Activated CD4-positive, CD25-positive, alpha-beta regulatory T cell (primary cell): ENCODE measurements at places on chromosomes 12 and 14.

DNA sequence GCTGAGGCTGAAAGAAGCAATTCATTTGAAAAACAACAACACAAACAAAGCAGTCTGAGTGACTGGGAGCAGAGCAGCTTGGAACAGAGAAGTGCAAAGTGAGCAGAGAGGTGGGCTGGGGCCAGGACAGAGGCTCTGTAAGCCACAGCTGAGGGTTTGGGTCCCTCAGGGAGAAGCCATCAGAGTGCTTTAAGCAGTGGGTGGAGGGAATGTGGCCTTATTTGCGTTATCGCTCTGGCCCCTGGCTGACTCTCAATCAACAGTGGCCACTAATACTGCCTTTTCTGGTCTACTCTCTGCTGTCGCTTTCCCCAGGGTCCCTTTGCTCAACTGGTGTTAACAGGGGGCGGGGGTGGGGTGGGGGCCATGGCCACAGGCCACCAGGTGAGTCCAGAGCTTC lies 44.2 kb downstream of the IRF2BPL start:
- no peak for DNase-seq

DNA sequence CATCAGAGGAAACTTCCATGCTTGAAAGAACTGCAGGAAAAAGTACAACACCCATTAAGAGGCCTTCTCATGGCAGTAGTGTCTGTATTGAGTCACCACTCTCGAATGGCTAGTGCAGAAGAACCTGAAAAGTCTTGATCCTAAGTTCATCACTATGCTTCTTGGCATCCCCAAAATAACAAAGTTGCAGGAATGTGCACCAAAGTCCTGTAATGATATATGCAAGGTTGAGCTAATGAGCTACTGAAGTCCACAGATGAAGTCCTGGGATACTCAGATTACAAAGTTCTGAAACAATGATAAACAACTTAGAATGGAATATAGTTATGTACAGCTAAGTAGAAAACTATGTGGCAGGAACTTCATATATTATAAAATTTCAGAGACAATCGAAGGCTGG lies 545.4 kb downstream of the FOXG1 start:
- DNase-seq = no peak

GRCh38 chr14:64234877-64235651 lies 59.1 kb downstream of the ESR2 start:
- DNase-seq = no peak

DNA sequence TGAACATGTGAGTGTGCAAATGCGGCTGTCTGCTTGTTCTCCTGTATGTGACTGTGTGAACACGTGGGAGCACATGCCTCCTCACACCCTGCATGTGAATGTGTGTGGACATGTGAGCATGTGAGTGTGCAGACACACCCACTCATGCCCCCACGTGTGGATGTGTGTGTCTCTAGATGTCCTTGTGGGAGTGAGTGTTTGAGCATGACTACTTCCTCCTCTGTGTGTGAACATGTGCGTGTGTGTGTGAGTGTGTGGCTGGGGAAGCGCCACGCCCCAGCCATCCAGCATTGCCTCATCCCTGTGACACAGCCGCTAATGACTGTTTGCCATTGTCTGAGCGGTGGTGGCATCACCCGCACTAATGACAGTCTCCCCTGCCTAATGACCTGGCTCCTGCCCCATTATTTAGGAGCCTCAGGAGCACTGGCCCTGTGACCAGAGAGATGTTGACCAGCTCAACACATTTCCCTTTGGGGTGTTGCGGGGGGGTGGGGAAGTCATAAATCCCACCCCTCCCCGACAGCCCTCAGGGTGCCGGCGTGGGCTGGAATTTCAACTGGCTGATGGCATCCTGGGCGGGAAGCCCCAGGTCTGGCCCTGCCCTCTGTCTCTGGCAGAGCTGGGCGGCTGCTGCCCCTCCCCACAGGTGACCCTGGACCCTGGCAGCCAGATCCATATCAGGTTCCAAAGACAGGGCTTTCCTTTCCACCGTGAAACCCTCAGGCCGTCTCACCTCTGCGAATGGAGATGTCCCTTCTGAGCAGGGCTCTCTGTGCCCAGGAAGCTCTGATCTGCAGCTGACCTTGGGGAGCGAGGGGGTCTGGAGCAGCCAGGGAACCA lies 11.5 kb upstream of the KRT80 start:
- DNase-seq = no peak
